PC-3 (cell line): ENCODE measurements at places on chromosomes 7 and 10.

DNA sequence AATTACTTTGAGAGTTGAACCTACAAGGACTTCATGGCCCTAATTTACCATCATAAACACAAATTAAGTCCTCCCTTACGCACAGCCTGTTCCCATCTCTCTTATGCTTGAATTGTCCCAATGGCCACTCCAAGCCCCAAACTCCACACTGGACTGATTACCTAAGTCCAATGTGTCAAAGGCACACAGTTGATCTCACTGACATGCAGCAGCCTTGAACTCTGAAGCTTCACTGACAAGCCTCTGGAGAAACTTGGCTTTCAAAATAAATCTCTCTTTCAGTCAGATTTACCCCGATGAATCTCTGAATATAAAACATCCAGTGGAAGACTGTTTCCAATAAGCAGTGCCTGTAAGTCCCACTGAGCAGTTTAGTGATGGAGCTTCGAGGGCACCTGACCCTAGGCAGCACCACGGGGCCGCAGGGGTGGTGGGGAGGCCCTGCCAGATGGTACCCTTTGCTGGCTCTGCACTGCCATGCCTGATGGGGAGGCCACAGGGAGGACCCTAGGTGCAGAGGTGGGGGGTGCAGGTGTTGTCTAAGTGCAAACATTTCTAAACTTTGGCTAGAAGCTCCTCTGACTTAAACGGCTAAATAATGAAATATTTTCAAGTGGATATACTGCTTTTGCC, 3.3 kb upstream of the MAT1A start:
- DNase-seq: no peak

- no peak for DNase-seq
These were observed 757 bp upstream of the NRCAM start for GRCh38 chr7:108456845-108457540.

- DNase-seq: no peak
These were observed 1169.9 kb downstream of the TYW1 start for GRCh38 chr7:68166525-68166924.

DNA sequence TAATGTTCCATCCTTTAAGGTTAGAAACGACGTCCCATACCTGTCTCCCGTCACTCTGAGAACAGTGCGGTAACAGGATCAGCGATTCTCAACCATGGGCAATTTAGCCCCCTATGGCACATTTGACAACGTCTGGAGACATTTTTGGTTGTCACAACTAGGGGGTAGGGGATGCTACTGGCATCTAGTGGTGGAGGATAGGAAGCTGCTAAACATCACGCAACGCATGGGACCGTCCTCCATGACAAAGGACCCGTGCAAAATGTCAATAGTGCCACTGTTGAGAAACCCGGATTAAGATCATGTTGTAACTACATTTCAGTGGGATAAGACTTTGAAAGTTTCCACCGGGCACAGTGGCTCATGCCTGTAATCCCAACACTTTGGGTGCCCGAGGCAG, 5.0 kb upstream of the PAXIP1 start:
- DNase-seq: no peak

DNA sequence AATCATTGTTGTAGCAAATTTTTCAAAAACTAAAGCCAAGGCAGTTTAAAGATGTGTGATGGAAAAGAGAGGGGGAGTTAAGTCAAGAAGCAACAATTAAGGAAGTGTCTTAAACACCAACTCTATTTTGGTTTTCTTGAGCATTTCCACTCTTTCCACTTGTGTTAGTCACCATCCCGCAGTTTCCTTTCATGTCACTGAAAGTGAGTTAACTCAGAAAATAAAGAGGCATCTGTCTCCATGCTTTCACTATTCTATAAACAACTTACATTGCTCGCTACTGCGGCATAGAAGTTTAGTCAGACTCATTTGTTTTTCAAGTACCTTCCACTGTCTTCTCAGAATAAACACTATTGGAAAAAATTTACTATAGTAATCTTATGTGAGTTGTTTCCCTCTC, 284.9 kb upstream of the SEMA3D start:
- no peak for DNase-seq

- no peak for DNase-seq
These were observed 87.1 kb upstream of the TMEM106B start for GRCh38 chr7:12124028-12124427.

- peak; percentile 56 for DNase-seq
These were observed 337.6 kb downstream of the CCSER2 start for GRCh38 chr10:84665883-84666463.

- DNase-seq: no peak
These were observed 208.3 kb downstream of the CELF2 start for GRCh38 chr10:11225935-11226334.

GRCh38 chr10:122786269-122786668, 59.4 kb downstream of the CUZD1 start:
- DNase-seq: peak; percentile 32

DNA sequence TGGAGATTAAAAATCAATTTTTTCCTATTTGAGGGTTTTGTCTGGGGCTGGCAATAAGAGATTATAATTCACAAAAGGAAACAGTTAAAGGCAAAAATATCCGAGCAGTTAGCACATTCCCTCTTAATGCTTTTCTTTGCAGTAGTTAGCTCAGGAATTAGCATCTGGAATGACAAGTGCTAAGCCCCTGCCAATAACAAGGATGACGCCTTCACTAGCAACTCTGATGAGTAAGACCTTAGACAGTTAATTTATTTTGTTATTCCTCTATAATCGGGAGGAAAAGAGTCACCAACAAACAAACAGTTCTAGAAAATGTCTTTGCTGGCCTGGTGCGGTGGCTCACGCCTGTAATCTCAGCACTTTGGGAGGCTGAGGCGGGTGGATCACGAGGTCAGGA, 151.3 kb downstream of the TRIL start:
- peak; percentile 62 for DNase-seq

- DNase-seq: no peak
These were observed 1.3 kb downstream of the TFR2 start for GRCh38 chr7:100639995-100640516.

- no peak for DNase-seq
These were observed 141.9 kb downstream of the MPP7 start for GRCh38 chr10:28160866-28161405.

DNA sequence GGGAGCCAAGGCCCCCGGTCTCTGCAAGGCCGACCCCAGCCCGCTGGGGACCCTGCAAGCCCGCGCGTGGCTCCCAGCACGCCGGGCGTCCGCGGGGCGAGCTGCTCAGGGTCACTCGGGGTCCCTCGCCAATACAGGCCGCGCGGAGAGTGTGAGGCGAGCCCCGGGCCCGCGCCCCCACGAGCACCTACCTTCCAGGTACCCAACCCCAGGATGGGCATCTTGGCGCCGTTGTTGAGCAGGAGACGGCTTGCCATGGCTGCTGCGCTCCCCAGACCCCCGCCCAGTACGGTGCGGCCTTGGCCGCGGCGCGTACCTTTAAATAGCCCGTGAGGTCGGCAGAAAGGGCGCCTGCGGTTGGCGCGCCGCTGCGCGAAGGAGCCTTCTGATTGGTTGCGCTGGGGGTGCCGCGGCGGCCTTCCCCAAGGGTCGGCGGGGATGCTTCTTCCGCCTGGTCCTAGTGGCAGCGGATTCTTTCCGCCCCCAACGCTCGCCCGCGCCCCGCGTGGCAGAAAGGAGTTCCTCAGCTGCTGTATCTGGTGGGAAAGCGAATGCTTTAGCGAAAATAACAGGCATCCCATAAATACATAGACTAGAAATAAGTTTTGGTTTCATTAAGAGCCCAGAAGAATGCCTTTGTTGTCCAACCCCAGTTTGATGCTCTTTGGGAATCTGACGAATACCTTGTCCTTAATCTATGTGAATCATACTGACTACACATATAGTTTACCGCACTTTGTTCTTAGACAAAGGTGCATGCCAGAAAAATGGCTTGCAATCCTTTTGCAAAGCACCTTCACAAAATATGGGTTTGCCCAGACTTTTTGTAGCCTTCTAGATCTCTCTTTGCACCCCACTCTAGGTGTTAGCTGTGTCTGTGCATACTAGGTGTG, at the start of gene AKR1B1:
Gene AKR1B1, minus strand, starts transcription at position 295 of the 893 bp plus-strand sequence. Its CDS starts 38 bp downstream, at position 257.
- no peak for DNase-seq

GRCh38 chr10:119713744-119714483, 11.9 kb upstream of the INPP5F start:
- no peak for DNase-seq

DNA sequence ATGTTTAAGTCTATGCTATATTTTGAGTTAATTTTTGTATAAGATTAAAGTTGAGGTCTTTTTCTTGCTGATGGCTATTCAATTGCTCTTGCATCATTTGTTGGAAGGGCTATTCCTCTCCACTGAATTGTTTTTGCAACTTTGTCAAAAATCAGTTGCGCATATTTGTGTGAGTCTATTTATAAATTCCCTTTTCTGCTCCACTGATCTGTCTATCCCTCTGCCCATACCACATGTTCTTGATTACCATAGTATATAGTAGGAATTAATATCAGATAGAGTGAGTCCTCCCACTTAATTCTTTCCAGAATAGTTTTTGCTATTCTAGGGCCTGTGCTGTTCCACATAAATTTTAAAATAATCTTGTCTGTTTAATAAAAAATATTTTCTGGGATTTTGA, 152.4 kb upstream of the ADCY1 start:
- no peak for DNase-seq

- no peak for DNase-seq
These were observed 26.4 kb downstream of the ARL4A start for GRCh38 chr7:12713625-12714378.

GRCh38 chr10:93718937-93719725, 16.7 kb upstream of the FRA10AC1 start:
- DNase-seq: no peak

- no peak for DNase-seq
These were observed 559.5 kb upstream of the IGFBP3 start for GRCh38 chr7:46480619-46481018.
